ENCODE measurements at places on chromosomes 11 and 22.

GRCh38 chr11:120689596-120690275, 178.2 kb downstream of the GRIK4 start:
- no peak for DNase-seq

GRCh38 chr11:120608760-120609211, 97.2 kb downstream of the GRIK4 start:
- DNase-seq: peak; percentile 22

DNA sequence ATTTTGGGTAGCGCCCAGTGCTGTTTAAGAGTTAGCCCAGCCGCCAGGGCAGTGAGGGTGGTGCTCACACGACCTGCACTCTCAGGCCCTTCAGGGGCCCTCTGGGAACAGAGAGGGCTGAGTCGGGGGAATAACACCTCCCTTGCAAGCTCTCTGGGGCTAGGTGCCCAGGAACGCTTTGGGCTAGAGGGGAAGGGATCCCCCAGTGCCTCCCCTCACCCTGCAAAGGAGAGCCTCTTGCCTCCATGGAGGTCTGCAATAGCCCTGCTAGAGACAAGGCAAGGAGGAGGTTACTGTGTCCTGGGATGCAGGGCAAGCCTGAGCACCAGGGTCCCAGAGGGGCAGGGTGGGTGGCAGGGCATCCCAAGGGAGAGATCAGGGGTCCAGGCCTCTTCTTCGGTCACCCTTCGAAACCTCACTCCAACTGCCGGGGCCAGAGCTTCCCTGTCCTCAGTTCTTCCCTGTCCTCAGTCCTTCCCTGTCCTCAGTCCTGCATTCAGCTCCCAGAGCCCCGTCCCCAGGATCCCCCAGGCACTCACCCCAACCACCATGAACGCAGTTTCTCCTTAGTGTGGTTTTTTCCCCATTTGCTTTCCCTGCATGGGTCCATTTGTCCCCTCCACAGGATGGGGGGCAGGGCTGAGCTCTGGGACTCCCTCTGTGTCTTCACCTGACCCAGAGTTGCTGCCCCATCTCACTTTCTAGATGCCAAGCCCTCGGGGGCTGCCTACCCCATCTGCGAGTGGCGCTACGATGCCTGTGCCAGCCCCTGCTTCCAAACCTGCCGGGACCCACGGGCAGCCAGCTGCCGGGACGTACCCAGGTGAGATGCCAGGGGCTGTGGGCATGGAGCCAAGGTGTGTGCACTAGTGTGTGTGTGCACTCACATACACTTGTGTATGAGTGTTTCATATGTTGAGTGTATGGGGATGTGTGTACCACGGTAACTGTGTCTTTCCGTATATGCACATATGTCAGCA, 60.8 kb downstream of the OTOG start:
- no peak for DNase-seq

DNA sequence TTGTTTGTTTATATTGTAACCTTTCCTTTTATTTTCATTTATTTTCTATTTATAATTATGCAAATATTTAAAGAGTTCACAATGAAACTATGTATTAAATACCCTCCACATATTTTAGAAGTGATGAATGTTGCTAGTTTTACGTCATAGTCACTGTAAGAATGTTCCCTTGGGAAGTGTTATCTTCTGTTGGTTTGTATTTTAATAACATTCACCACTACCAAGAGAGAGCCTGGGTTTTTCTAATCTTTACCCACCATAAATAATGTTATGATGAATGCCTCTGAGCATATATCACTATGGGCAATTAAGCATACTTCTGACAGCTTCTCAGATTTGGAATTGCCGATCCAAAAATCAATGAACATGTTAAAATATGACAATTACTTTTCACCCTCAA, 80.7 kb downstream of the GGT1 start:
- DNase-seq: peak; percentile 23

DNA sequence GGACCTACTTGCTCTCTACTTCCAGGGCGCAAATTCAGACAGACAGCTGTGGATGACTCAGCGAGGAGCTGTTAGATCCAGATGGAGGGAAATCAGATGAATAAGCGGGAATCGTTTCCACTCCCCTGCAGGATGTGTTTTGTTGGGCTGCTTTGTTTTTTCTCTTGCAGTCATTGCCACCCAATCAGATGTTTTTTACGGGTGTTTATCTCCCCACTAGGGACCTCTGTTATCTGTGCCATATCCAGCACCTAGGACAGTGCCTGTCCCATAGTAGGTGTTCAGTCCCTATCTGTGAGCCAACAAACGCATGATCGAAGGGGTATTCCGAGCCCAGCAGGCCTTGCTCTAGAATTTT, 51.1 kb upstream of the PARVG start:
- peak; percentile 7 for DNase-seq

DNA sequence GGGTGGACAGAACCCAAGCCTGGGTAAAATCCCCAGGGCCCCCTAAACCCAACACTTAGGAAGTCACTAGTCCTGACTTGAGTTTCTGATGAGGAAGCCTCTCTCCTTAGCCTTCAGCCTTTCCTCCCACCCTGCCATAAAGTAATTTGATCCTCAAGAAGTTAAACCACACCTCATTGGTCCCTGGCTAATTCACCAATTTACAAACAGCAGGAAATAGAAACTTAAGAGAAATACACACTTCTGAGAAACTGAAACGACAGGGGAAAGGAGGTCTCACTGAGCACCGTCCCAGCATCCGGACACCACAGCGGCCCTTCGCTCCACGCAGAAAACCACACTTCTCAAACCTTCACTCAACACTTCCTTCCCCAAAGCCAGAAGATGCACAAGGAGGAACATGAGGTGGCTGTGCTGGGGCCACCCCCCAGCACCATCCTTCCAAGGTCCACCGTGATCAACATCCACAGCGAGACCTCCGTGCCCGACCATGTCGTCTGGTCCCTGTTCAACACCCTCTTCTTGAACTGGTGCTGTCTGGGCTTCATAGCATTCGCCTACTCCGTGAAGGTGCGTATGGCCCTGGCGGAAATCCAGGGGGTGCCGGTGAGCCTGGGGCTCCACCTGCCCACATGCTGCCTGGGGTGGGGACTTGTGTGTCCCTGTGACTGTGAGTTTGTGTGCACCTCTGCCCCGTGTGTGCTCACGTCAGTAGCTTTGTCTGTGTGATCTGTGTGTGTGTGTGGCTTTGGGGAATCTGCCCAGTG, at the start of gene IFITM1:
TSS of gene IFITM1 (plus strand) at position 254 of the 767 bp plus-strand sequence. CDS start at position 385, 131 bp downstream.
- peak; percentile 55 for DNase-seq

DNA sequence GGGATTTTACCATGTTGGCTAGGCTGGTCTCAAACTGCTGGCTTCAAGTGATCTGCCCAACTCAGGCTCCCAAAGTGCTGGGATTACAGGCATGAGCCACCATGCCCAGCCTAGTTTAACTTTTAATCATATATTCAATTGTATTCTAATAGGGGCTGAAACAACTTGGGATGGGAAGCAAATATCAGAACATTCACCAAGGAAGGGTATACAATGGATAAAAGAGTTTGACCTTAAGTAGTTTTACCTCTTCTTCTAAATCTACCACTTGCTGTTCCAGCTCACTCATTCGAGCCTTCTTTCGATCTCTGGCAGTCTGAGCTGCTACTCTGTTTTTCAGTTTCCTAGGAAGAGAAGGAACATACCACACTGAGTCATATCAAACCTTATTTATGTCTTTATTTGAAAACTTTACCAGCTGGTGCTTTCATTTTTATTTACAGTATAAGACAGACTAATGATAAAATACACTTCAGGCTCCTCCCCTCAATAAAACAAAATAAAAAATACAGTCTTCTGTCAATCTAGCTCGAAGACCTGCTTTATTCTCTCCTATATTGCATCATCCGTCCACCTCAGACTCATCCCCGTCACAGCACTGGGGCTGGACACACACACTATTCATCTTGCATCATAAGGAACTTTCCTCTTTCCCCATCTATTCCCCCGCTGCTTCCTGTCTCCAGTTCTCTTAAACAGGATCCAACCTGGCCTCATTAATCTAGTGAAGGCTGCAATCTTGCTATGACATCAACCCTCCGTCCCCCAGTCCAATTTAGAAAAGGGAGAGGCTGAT, 1.4 kb downstream of the XBP1 start:
- peak; percentile 88 for DNase-seq

GRCh38 chr11:1225386-1226225, 2.7 kb downstream of the MUC5B start:
- no peak for DNase-seq

GRCh38 chr11:21285104-21285503, 615.7 kb downstream of the NELL1 start:
- DNase-seq: no peak

DNA sequence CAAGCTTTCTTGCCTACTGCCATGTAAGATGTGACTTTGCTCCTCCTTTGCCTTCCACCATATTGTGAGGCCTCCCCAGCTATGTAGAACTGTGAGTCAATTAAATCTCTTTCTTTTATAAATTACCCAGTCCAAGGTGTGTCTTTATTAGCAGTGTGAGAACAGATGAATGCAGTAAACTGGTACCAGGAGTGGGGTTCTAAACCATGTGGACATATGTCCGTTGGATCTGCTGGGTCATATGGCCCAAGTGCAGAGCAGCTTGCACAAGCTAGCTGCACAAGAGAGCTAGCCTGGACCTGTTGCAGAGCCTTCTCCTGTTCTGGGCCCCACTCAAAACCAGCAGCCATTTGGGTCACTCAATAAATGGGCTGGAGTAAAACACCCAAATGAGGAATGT, 177.1 kb downstream of the HIPK3 start:
- DNase-seq: no peak

GRCh38 chr11:124891373-124891861, 6.2 kb downstream of the ROBO4 start:
- DNase-seq: no peak

DNA sequence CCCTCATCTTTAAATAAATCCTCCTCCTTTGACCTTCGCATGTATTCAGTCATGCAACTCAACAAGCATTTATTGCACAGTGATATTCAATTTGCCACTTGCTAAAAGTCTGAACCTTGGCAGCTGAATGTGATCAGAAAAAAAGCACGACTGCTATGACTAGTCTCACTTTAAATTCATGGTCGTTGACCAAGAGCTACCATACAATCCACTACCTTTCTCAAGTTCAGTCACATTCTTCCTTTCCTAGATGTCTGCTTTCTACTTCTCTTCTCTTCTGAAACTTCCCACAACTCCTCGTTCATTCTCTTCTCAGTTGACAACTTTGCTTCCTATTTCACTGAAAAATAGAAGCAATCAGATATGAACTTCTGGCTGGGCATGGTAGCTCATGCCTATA, 2.0 kb upstream of the SAA1 start:
- DNase-seq: no peak

GRCh38 chr11:94585399-94585798, 18.2 kb downstream of the PIWIL4 start:
- DNase-seq: no peak

- no peak for DNase-seq
These were observed 91.9 kb upstream of the SOX6 start for GRCh38 chr11:16448123-16448717.

DNA sequence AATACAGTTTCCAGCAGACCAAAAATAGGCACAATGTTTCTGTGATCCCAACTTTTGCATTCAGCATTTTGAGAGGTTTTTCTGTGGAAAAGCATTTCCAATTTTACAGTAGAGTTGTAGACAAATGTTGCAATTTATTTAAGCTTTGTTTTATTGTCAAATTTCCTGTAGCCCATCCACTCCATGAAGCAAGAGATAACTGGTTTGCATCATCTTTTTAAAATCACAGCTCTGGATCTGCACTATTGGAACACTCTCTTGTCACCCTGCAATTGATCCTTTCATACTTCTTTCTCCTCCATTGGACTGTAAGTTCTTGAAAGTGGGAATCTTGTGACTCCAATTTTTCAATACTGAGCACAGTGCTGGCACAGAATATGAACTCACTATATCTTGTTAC, 86.0 kb downstream of the MAML2 start:
- no peak for DNase-seq

DNA sequence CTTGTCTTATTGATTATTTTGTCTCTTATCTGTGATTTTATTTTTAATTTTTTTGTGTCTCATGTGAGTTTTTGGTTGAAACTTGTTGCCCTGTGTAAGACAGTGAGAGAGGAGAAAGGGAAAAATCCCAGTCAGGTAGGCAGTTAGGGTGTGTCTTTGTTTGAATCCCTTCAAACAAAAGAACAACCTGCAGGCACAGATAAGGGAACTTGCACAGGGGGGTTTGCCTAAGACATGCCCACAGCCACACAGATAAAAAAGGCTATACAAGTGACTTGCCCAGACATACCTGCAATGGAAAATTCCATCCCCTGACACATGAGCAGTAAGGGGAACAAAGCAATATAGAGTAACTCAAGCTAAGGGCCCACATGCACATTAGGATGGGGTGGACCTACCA, 127.8 kb upstream of the PLET1 start:
- no peak for DNase-seq

- no peak for DNase-seq
These were observed 44.3 kb upstream of the CTTN start for GRCh38 chr11:70353900-70354568.

- no peak for DNase-seq
These were observed 397.4 kb downstream of the SOX6 start for GRCh38 chr11:15958910-15959309.

DNA sequence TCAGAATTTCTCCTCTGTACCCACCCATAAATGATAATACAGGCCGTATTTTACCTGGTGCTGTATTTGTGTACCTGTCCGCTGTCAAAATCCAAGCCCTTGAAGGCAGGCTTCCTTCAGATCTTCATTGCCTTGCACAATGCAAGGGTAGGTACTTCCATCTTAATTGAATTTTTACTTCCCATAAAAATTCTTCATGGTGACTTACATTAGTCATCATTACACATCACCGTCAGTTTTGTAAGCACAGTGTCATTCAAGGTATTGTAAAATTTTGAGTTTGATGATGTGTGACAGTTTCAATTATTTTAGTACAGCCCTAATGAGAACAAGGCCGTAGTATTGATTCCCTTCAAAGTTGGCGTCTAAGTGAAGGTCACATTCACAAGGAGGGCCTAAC, 770 bp upstream of the TSG101 start:
- no peak for DNase-seq

GRCh38 chr22:23404689-23405365, 175.3 kb downstream of the IGLL1 start:
- no peak for DNase-seq

DNA sequence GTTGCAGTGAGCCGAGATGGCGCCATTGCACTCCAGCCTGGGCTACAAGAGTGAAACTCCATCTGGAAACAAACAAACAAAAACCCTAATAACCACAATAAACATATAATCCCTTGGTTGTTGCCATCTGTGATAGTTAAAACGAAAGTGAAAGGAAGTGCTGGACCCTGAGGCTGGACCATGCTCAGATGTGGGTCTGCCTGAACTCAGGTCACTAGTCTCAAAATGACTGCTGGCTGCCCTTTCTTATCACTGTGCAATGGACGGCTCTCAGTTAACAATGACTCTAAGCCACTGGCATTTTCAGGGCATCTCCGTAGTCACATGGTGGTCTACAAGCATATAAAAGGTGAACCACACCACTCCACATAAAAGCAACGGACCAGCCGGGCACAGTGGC, 48.2 kb upstream of the FTH1 start:
- DNase-seq: no peak
